ENCODE measurements at places on chromosomes 11 and 22. TPM values are rescaled to one million over a fixed set of nuclear protein-coding genes. Genes with fewer than 3 reads are reported as not detected.

Gene TMPRSS5
- total RNA-seq, result 1.6 TPM

Gene TRIM6
- 0.92 TPM for total RNA-seq

Gene KCTD14
- total RNA-seq, result 9.9 TPM

Gene POU2F3
- 3.0 TPM for total RNA-seq

Gene OR8G5
- not detected for total RNA-seq

Gene CABP2
- not detected for total RNA-seq

Gene MS4A3
- total RNA-seq, result not detected

Gene TMEM191C
- total RNA-seq, result 2.9 TPM

Gene TMA7B
- total RNA-seq, result 0.51 TPM

DNA sequence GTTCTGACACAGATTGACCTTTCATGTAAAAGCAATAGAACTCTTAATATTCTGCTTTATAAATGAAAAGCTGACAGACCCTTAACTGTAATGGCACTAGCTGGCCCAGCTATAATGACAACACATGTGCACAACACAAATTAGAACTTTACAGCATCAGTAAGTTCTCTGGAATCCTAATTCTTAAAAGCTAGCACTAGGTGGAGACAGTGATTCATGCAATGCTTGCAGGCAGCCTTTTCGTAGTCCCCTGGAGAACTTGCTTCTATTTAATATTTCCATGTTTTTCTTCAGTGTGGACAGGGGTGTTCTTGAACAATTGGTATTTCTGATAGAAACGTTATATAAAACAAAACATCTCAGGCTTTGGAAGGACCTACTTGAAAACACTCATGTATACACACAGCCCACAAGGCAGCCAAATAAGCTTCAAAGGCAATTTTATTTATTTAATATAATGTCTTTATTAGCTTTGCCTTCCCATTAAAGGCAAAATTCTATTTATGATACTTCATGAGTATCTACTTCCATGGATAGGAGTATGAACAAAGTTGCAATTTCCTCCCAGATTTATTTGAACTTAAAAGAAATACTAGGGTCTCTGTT, 374.3 kb upstream of the MPPED2 start:
- DNase-seq, result no peak

DNA sequence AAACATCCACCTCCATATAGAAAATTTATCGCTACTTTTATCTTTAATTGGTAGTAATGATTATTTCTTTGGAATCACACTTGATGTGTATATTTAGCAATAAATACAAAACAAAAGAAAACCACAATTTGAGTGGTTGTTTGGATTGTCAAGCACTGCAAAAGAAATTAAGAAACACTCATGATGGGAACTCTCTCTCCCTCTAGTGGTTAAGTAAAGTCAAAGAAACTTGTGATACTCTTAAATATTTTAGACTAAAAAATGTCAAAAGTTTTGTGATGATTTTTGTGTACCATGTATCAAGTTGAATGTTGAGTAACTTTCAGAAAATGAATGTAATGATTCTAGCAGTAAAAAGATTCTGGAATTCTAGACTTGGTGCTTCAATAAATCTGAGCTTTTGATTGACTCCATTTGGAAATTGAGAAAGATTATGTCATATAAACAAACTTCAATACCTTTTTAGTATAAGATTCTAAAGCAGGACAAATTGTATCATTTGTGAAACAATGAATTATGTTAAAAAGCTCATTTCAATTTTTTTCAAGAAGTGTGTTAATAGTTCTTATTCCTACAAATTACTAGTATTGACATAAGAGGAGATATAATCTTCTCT, 20.8 kb downstream of the MUC15 start:
- DNase-seq, result no peak

DNA sequence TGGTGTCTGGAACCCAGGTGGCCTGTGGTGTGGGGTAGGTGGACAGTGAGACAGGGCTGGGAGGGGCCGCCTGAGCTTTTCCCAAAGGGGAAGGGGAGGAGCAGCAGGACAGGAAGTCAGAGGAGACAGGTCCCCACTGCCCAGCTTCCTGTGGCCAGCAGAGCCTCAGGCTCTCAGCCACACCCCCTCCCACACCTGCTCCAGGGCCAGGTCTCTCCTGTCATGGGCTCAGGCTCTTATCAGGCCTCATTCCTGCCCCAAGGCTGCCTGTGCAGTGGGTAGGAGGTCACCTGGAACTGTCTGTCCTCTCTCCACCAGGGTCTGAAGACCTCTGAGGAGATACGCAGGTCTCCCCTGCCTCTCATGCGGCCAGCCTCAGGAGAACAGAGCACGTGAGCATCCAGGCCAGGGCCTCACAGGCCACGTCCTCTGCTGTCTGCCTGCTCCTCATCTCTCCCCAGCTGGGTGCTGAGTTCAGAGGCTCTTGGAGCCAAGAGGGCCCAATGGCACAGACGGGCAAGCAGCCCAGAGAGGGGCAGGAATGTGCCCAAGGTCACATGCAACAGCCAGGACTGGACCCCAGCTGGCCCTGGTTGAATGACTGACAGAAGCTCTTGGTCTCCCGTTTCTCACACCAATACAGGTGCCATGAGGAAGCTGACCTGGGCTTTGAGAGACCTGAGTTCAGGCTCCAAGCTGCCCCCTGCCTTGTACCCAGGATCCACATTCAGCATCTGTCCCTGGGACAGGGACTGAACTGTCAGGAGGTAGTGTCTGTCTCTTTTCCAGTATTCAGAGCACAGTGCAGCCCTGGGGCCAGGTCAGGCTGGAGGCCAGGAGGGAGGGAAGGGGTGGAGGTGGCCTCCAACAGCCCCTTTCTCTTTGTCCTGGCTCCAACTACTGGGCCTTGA, 16.7 kb downstream of the STARD10 start:
- peak; percentile 46 for DNase-seq

DNA sequence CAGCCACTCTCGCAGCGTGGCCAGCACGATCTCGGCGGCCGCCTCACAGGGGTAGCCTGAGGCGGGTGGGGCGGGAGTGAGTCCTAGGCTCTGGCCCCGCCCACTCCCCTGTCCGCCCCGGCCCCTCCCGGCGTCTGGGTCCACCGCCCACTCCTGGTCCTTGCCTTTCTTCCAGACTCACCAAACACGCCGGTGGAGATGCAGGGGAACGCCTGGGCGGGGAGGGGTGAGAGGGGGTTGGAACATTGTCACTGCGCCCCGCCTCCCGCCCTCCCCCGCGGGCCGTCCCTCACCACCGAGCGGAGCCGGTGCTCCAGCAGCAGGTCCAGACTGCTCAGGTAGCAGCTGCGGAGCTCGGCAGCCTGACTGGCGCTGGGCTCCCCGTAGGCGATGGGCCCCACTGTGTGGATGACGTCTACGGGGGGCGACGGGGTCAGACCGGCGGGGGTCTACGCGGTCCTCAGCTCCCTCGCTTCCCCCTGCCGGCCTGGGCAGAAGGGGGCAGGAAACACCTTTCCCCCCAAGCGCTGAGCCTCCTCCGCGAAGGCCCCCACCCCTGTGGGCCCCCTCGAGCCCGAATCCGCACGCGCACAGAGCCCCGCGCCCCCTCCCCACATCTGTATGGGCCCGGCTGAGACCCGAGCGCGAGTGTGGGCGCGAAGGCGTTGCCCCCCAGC, 13.2 kb downstream of the OTUB1 start:
- peak; percentile 74 for DNase-seq

DNA sequence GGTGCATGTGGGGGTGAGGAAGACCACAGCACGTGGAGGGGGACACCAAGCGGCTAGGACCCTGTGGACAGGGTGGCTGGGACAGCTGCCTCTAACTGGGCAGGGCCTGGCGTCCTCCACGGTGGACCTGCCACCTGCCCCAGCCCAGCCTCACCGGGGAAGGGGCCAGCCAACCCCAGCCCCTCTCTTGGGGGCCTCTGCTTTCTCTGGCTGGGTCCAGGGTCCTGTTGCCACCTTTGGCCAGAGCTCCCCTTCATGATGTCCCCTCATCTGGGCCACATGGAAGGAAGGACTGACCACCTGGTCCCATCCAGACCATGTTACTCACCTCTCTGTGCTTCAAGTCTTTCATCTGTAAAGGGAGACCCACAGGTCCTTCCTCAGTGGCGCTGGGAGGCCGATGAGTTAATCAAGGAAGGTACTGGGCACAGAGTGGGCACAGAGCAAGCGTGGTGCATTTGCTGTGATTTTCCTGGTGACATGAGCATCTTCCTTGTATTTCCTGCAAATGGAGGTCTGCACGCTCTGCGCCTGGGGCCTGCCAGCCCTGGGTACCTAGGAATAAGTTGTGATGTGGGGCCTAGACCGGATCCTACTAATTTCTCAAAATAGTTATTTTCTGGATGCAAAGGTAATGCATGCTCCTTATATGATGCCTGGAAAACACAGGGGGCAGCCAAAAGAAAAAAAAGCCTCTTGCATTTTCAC, 538.4 kb downstream of the TBC1D22A start:
- no peak for DNase-seq

DNA sequence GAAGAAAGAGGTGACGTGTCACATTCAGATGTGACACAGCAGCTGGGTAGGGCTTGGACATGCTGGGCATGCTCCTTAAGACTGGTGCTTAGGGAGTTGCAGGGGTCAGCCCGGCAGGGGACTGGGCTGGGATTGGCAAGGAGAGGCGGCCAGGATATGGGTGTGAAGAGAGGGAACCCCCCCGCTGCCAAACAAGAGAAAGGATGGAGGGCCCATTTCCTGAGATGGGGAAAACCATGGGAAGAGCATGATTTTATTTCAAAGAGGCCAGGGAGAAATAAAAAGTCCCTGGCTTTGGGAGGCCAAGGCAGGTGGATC, 5.3 kb downstream of the ATF4 start:
- no peak for DNase-seq

GRCh38 chr22:45997777-45998637, 21.0 kb upstream of the WNT7B start:
- DNase-seq, result peak; percentile 33

DNA sequence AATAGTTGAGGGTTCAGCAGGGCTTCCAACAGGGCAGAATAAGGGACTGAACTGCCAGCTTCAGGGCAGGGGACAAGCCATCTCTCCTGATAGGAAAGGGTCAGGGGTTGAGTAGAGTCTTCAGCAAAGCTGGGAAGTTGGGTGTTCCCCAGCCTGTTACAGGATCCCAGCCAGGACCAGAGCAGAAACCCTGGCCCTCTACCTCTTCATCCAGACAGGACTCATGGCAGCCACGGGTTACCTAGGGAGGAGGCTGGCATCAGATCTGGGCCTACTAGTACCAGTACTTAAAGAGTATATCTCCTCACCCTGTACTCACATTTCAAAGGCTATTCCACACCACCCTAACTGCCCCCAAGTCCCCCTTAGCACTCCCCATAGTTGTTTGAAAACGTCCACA, 2.4 kb upstream of the TAF10 start:
- no peak for DNase-seq

DNA sequence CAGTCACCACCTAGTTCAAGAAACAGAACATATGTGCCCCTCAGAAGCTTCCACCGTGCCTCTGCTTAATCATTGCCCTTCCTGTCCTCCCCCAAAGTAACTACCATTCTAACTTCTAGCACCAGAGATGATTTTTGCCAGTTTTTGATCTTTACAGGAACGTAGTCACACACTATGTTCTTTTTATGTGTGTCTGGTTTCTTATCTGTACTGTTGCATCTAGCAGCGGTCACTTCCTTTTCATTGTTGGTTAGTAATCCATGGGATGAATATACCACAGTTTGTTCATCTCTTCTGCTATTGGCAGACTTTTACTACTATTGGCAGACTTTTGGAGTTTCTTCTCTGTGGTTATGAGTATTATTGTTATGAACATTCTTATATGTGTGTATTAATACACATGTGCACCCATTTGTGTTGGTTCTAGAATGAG, 34.6 kb downstream of the SPECC1L start:
- DNase-seq, result no peak

DNA sequence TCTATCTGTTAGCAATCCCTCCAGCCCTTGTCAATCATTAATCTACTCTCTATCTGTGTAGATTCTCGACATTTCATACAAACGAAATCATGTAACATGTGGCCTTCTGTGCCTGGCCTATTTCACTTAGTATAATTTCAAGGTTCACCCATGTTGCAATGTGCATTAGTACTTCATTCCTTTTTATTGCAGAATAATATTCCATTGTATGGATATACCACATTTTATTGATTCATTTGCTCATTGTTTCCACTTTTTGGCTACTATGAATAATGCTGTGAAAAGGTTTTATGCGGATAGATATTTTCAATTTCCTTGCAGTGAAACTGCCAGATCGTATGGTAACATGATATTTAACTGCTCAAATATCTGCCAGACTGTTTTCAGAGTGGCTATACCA, 100.1 kb downstream of the MIAT start:
- DNase-seq, result no peak

- no peak for DNase-seq
Measured at GRCh38 chr11:113531083-113531482, 55.9 kb upstream of the DRD2 start.

DNA sequence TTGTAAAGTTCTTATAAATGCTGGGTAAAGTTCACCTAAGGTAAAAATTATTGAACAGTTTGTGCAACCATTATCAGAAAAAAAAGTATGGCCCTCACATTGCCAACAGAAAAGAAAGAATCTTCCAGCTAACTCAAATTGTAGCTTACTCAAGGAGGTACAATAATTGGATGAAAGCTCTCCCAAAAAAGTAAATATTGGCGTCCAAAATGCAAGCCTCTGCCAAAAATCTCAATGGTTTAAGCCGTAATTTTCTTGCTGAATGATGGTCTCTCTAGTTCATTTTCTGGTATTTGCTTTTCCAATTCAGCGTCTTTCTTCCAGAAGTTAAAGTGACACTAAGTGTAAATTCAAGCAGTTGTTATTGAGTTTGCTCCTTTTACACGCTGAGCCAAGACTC, 727.3 kb downstream of the LRRC4C start:
- DNase-seq, result no peak

- peak; percentile 76 for DNase-seq
Measured at GRCh38 chr22:23163665-23164064, 16.6 kb upstream of the BCR start.

DNA sequence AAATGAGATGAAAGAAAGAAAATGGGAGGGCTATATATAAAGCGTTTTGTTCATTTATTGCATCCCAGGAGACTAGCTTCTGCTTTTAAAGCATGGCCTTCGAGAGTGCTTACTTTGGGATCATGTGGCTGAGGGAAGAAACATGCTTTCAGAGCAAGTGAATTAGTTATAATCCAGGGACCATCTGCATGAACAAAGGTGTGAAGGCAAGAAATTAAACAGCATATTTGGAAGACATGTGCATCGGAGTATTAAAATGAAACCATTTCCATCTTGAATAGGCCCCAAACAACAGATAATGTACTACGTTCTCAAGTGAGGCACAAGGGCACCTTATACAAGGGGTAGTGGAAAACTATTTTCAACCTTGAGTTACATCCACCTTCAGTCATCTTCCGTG, 51.4 kb downstream of the ZBTB44 start:
- DNase-seq, result no peak
